ENCODE measurements at places on chromosomes 5 and 9.

DNA sequence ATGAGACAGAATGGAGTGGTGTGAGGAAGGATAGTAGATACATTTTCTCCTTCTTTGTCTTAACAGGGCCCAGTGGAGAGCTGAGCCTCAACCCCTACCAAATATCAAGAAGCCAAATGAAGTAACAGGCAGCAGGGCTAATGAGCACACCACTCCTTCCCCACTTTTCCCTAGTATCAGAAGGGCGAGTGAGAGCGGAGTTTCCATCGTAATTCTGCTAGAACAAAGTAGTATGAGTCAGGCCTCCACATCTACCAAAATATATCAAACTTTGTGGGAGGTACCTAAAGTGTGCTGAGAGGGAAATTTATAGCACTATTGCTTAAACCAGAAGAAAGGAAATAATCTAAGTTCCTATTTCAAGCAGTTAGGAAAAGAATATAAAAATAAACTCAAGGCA lies 769.0 kb upstream of the RGMB start:
- DNase-seq, result no peak

DNA sequence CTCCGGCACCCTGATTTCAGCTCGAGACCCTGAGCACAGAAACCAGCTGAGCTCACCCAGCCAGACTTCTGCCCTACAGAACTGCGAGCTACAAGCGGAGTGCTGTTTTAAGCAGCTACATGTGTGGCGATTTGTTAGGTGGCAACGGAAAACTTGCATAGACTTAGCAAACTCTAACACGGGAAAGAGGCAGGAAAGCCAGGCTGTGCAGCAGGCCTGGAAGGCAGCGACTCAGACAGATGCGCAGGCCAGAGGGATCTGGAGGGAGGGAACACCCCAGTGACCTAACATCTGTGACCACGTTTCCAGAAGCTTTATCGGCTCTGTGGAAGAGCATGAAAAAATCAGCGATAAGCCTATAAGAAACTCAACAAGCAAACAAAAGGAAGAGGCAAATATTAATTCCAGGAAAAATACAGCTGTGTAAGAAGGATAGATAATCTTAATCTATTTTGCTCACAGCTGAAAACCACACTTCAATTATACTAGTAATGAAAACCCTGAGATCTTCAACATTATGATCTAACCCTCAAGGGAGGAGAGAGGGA lies 11.0 kb downstream of the UBAC1 start:
- no peak for DNase-seq

DNA sequence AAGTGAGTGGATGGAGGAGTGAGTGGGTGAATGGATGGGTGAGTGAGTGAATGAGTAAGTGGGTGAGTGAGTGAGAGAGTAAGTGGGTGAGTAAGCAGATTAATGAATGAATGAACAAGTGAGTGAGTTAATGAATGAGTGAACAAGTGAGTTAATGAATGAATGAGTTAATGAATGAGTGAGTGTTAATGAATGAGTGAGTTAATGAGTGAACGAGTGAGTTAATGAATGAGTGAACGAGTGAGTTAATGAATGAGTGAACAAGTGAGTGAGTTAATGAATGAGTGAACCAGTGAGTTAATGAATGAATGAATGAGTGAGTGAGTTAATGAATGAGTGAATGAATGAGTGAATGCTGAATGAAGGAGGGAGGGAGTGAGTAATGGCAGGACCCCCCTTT lies 26.4 kb downstream of the NKD2 start:
- DNase-seq, result no peak

- no peak for DNase-seq
Measured at GRCh38 chr9:1216532-1216931, 166.4 kb downstream of the DMRT2 start.

DNA sequence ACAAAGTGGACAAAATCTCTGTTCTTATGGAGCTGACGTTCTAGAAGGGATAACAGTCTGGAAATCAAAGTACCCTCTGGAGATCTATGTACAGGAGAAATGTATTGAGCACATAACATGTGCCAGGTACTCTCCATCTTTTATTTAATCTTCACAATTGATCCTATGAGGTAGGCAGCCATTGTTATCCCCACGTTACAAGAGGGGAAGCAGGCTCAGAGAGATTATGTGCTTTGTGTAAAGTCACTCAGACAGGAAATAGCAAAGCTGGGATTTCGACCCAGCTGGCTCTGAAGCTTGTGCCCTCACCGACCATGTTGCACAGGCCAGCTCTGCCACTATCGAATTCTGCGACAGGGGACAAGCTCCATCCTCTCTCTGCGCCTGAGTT lies 21.5 kb downstream of the PDGFRB start:
- no peak for DNase-seq

GRCh38 chr9:23322392-23322791 lies 503.6 kb downstream of the ELAVL2 start:
- DNase-seq, result no peak

DNA sequence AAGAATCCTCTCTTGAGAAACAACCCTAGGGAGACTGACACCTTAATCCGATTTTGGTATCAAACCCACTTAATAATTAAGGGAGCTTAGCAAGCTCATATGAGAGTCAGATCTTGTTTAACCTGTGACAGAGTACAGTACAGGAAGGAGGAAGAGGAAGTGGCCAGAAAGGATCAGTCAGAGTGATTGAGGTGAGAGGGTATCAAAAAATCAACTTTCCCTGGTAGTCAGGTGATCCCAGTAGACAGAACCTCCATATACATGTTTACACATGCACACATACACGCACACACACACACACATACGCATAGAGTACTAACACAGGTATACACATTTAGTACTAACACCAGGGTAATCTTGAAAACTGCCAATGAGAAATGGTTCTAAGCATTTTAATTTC lies 56.8 kb downstream of the GLIS3 start:
- DNase-seq, result no peak

DNA sequence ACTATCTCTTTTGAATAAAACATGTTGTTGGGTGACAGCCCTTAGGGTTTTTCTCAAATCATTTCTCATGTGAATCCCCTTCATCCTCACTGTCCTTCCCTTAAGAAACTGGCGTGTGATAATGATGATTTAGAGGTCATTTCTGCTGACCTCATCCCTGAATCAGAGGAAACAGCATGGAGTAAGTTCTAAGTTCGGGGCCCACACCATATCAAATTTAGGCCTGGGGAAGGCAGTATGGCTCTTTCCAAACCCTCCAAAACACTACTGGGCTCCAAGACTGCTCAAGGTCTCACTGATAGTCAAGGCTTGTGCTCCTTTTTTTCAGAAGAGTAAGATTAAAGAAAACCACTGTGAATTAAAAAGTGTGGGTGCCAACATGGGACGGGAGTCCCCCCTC lies 872 bp upstream of the SMIM3 start:
- DNase-seq, result no peak

DNA sequence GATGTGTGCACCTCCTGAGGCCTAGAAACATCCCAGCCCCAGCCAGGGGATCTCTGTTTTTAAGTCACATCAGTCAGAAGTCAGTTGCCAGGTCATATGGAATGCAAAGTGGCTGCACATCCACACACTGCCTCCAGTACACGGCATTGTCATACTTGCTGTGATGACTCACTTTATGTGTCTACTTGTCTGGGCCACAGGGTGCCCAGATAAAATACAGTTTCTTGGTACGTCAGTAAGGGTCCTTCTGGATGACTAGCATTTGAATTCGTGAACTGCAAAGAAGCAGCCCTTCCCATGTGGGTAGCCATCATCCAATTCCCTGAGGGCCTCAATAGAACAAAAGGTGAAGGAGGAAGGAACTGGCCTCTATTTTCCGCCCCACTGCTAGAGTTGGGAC lies 27.7 kb downstream of the AUH start:
- DNase-seq, result no peak

DNA sequence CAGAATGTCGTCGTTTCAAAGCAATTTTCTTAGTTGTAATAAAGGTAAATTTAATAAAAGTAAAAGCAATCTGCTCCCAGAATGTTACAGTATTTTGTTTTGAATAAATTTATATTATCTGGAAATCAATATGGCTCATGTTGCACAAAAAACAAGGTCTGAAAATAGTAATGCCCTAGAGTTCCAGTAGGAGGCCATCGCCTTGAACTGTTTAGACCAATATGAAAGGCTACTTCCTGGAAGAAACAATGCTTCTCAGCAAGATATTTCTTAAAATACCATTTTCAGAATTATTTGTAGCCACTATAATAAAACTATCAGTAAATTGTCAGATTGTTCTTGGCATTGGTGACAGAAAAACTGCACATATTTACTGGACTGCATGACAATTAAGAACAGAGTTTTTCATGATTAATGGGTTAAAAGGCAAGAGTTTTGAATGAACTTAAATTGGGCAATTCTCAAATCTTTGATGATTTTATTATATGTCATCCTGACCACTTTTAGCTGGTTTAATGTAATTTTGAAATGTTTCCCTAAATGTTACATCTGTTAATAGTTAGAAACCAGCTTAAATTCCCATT lies 153.2 kb downstream of the COMMD10 start:
- DNase-seq, result no peak

DNA sequence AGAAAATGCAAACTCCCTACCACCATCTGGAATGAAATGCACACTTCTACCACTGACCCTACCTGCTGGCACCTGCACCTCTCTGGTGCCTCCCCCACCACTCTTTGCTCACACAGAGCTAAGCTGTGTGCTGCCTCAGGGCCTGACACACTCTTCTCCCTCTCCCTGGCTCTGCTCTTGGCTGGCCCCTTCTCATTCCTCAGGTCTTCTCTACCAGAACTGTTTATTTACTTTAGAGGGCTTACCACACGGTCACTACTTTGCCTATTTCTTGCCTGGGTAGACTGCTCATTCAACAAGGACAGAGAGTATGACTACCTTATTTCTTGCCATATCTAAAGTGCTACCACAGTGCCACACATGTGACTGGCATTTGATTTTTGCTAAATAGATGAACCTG lies 3.3 kb downstream of the REEP5 start:
- DNase-seq, result no peak

- DNase-seq, result no peak
Measured at GRCh38 chr9:35935261-35935660, 22.7 kb downstream of the OR2S2 start.

DNA sequence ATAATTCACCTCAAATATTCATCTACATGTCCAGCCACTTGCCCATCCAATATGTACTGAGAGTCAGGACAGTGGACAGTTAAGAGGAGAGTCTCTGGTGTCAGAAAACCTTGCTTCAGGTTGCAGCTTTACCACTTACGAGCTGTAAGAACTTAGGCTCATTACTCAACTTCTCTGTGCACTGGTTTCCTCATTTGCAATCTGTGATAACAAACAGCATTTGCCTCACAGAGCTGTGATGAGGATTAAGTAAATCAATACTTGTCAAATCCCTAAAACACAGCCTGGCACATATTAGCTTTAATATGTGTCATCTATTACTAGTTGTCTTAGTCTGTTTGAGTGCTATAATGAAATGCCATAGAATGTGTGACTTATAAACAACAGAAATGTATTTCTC lies 8.6 kb downstream of the GOLGA1 start:
- no peak for DNase-seq

DNA sequence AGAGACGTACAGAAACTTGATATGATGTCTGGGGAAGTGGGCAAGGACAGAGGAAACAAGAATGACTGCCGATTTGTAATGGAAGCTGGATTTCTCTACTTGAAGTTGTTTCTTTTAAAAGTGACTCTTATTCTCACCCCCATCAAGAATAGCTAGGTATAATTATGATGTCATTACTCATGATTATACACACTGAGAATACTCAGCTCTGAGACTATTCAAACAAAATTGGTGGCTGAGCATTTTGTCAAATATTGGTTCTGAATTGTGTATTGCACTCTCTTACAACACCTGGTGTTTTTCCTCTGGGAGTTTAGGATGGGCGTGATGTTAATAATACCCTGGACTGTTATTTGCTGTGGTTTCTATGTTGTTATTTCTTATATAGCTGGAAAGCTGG lies 46.3 kb downstream of the MAST4 start:
- no peak for DNase-seq

GRCh38 chr5:176548967-176549444 lies at the start of gene CDHR2:
TSS of gene CDHR2 (plus strand) at chr5:176549342. CDS start at chr5:176565353, 16,011 bp downstream.
- no peak for DNase-seq

- no peak for DNase-seq
Measured at GRCh38 chr9:133876836-133877235, 115.3 kb downstream of the VAV2 start.

GRCh38 chr9:92590377-92590776 lies 54.6 kb upstream of the ECM2 start:
- DNase-seq, result no peak

DNA sequence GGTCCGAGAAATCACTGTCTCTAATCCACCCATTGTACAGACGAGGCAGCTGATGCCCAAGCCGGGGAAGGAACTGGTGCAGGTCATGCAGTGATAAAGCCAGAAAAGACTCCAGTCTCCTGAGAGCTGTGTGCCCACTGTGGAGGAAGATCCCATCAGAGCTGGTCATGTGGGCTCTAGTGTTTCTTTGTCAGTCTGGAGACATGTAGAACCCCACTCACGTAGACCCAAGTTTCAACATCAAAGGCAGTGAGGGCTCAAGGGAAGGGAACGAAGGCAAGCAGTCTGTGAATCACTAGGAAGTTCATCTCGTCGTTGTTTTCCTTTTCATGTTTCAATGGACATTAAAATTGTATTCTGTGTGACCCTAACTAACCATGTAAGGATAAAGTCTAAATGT lies 14.6 kb upstream of the GLIPR2 start:
- no peak for DNase-seq

- DNase-seq, result no peak
Measured at GRCh38 chr5:143664623-143665022, 147.3 kb upstream of the HMHB1 start.

GRCh38 chr5:151005950-151006576 lies 14.3 kb upstream of the GPX3 start:
- DNase-seq, result peak; percentile 33

- no peak for DNase-seq
Measured at GRCh38 chr9:136482046-136482792, 621 bp downstream of the SEC16A start.

GRCh38 chr9:127667127-127667844 lies 39.5 kb upstream of the CFAP157 start:
- DNase-seq, result no peak

DNA sequence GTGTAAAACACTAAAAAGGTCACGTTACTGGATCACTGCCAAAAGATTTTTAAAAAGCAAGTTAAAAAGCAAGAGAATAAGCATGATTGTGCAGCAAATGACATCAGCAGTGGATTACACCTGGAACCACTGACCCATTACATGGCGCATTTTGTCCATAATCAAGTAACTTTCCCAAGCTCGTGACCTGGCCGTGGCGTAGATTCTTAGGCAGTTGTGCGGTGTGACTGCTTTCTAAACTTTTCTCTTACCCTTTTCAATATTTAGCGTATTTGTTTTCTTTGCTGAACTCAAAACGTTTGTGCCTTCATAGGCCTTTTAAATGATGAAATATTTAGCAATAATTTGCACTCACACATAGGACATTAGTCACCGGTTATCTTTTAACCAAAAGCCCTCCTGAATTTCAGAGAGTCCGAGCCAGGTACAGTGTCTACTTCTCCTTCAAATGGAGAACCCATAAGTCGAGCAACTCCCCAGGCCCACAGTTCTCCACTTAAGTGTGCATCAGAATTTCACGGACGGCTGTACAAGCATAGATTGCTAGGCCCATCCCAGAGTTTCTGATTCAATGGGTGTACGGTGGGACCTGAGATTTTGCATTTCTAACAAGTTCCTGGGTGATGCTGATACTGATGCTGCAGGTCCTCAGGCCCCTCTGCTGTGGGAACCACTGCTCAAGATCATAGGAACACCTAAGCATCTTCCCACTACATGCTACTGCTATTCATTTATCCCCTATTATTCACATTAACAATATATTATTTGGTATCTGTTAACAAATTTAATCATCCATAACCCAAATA lies 144.4 kb downstream of the GLIS3 start:
- DNase-seq, result no peak

- DNase-seq, result no peak
Measured at GRCh38 chr9:87678650-87679355, 47.1 kb upstream of the CTSL start.

Data from GOT3 (cell line).